ENCODE measurements at places on chromosomes 6 and 20.

DNA sequence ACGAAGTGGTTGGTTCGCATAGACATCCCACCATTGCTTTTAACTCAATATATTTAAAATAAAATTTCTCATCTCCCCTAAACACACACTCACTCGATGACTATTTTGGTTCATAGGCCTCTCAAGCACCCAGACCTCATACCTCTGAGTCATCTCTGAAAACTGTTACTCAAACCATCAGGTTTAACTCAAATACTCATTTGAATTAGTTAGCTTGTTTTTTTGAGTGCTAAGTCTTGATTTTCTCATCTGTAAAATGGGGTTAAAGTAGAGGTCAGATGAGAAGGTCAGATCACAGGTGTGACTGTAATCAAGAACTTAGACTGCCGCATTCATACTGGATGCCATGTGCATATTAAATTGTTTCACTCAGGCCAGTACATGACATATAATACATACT, 243.9 kb upstream of the TENT5A start:
- no peak for DNase-seq

DNA sequence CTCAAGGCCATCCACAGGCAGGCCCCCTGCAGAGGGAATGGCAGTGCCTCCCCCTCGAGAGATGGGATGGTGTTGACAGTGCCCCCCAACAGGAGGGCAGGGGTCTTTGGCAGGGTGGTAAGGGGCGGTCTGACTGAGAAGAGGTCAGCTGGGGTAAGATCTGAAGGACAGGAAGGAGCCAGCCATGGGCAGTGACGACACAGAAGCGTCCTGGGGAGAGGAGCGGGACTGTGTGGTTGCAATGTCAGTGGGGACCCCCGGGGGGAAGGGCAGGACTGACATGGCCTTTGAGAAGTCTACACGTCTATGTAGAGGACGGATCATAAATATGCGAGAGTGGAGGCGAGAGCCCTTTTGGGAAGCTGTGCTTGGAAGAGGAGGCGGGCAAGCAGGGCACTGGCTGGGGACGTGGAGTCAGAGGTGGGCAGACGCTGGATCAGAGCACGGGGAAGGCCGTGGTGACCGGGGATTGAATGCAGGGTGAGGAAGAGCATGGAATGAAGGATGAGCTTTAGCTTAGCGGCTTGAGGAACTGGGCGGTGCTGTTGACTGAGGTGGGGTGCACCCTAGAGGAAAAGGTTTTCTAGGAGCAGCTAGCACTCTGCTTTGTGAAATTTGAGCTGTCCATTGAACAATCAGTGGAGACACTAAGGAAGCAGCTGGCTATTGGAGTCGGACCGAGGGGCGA, 82.5 kb upstream of the AGPAT4 start:
- DNase-seq = no peak

GRCh38 chr6:166825553-166826145, 130.7 kb downstream of the RNASET2 start:
- no peak for DNase-seq

DNA sequence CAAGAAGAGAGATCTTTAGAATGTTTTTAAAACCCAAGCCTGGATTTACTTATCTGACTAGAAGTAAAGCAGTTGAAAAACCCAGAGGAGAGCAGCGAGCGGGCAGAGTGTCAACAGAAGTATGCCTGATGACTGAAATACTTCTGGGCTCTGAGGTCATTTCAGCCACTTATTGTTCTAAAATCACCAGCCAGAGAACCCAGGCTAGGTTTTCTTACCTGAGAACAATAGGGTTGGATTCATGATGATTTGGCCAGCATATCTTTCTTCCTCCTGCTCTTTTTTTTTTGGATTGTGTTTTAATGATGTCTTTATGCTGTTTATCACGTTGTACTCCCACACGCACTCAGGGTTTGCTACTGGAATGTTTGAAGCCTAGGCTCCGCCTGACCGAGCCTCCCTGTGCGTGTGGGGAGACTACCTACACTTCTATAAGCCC, 63.0 kb upstream of the KIF25 start:
- no peak for DNase-seq

GRCh38 chr6:10460096-10460495, 45.2 kb upstream of the TFAP2A start:
- no peak for DNase-seq

DNA sequence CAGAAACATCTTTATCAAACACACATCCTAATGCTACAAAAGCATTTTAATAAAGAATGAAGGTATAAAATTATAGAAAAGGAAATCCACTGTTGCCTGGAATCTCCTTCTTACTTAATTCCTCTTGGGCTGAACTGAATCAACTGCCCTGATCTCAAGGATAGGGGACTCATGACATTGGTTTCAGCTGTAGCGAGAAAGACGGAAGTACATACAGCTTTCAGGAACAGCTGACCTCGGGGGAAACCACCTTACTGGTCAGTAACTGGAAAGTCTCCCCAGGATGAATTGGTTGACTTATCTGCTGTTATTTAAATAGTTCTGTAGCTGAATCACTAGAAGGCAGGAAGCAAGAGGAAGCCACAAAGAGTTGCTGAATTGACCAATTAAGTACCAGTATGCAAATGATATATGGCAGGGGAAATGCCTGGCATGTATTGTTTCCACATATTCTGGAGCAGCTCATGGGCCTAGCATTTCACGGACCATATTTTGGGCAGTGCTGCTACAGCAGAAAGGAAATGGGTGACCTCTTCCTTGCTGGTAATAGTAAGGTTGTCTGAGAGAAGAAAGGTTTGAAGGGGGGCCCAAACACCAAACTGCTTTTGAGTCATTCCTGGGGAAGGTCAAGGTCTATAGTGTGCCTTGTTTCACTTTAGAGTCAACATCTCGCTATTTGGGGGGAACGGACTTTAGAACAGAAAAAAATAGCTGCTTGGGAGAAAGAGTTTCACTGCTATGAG, 43.7 kb upstream of the MAP7 start:
- no peak for DNase-seq

GRCh38 chr6:92715991-92716390, 703.4 kb downstream of the EPHA7 start:
- no peak for DNase-seq

DNA sequence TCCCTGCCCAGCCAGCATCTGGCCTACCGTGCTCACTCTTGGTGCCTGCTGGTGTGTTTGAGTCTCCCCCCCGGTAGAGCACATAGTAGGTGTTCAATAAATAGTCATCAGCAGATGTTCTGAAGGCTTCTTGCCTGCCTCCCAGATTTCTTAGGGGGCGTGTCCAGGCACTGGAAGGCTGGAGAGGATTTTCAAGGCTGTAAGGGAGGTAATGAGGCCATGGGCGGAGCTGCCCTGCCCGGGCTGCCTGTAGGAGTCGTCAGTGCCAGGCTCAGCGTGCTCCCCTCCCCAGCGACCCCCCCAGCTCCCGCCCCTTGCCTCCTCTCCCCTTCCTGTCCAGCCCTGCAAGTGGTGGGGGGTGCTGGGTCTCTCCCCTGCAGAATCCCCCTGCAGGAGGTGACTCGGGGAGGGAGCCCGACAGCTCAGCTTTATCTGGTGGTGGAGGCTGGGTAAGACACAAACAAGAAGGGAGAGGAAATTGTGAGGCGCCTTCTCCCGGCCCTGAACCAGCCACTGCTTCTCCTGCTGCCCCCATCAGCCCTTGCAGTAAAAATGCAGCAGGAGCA, 55.9 kb downstream of the BCAS4 start:
- no peak for DNase-seq

- DNase-seq = no peak
These were observed 184.2 kb downstream of the EPM2A start for GRCh38 chr6:145551164-145551563.
